ENCODE measurements at places on chromosomes 4 and X. TPM values are rescaled to one million over a fixed set of nuclear protein-coding genes. Genes with fewer than 3 reads are reported as not detected.

The ZNF630 gene
- 1.7 TPM for total RNA-seq

The ARHGAP4 gene
- 130 TPM for total RNA-seq

The CCKAR gene
- total RNA-seq: not detected

The ATP10D gene
- total RNA-seq: 2.8 TPM

The LEF1 gene
- total RNA-seq: 302 TPM

The CXCL3 gene
- not detected for total RNA-seq

The PHEX gene
- total RNA-seq: 3.7 TPM

The CLNK gene
- total RNA-seq: not detected

The UCHL1 gene
- 1.7 TPM for total RNA-seq

The MAGEA1 gene
- total RNA-seq: not detected

The XAGE2 gene
- not detected for total RNA-seq

The BMX gene
- not detected for total RNA-seq

The EDNRA gene
- not detected for total RNA-seq

The NDP gene
- total RNA-seq: not detected

The MSANTD1 gene
- total RNA-seq: 0.69 TPM

The LPAR4 gene
- total RNA-seq: not detected

The TMEM47 gene
- not detected for total RNA-seq

The RHOH gene
- total RNA-seq: 74.7 TPM

The KLKB1 gene
- total RNA-seq: not detected

The BEX1 gene
- total RNA-seq: 0.39 TPM

The STPG2 gene
- total RNA-seq: 0.25 TPM

The SEC24B gene
- 35.9 TPM for total RNA-seq

The HTN1 gene
- total RNA-seq: not detected

The RLIM gene
- total RNA-seq: 38.2 TPM

The LRAT gene
- total RNA-seq: not detected

The XG gene
- not detected for total RNA-seq

The HOPX gene
- 83.9 TPM for total RNA-seq

The RIPPLY1 gene
- not detected for total RNA-seq

The FMR1NB gene
- total RNA-seq: not detected

The ASMT gene
- 0.82 TPM for total RNA-seq

The TCEAL2 gene
- total RNA-seq: 0.28 TPM

The PDZD4 gene
- total RNA-seq: 4.3 TPM

The TSPAN7 gene
- total RNA-seq: 0.85 TPM

The GAGE12H gene
- not detected for total RNA-seq

The FRAS1 gene
- total RNA-seq: not detected

The PAGE2B gene
- total RNA-seq: 0.55 TPM

The ERAS gene
- total RNA-seq: not detected

The UGT2A1 gene
- total RNA-seq: not detected

The GLRA3 gene
- not detected for total RNA-seq

The MAGEA9B gene
- not detected for total RNA-seq

The PFKFB1 gene
- 0.67 TPM for total RNA-seq

The ZCCHC12 gene
- 1.3 TPM for total RNA-seq

The EMCN gene
- total RNA-seq: not detected

The PAGE2 gene
- not detected for total RNA-seq

The RTL9 gene
- total RNA-seq: 0.14 TPM

The SLC9B1 gene
- total RNA-seq: 1.8 TPM

The DRP2 gene
- 0.66 TPM for total RNA-seq

The KLHL4 gene
- total RNA-seq: not detected

The TGIF2LX gene
- total RNA-seq: not detected
